Iris pigment epithelial cell (primary cell): ENCODE measurements at places on chromosomes 4 and X.
A peak's percentile ranks its signal among the peaks of the same experiment; 100 is the strongest.

DNA sequence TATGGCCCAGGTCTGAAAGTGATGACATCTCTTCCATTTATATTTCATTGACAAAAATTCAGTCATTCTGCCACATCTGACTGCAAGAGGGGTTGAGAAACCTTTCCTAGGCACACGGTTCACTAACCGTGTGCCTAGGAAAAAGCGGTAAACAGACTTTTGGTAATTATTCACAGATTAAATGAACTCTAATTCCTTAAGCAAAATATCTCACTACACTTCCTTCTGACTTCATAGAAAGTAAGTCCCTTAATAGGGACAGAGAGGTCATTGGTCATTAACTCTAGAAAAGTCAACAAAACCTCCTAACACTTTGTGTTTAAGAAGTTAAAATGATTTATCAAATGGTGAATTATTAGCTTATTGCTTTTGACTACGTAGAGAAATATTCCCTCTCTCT, 205.1 kb downstream of the PDHA2 start:
- no peak for DNase-seq

GRCh38 chrX:153774576-153775292, 6.1 kb upstream of the SRPK3 start:
- DNase-seq, result no peak

- DNase-seq, result no peak
Measured at GRCh38 chr4:79016878-79017277, 77.6 kb upstream of the PAQR3 start.

GRCh38 chr4:41257257-41257901, 651 bp downstream of the UCHL1 start:
- DNase-seq, result peak; percentile 73

GRCh38 chr4:53633608-53634007, 42.3 kb upstream of the LNX1 start:
- peak; percentile 54 for DNase-seq

DNA sequence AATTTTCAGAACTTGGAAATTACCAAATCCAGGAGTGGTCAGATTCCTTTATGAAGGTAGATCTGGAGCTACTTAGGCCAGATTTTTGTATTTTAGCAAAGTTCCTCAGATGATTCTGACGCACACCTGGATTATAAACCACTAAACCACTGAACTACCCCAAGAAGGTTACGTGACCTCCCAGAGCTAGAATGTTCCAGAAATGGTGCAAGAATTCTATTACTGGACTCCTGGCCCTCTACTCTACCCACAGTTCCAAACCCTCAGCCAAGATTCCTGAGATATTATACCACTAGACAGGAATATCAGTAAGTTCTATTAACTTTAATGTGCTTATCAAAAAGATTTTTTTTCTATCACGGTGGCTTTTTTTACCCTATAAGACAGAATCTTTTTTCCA, 67.1 kb downstream of the ABCG2 start:
- DNase-seq, result no peak

- no peak for DNase-seq
Measured at GRCh38 chrX:116618546-116618945, 155.8 kb upstream of the CT83 start.

DNA sequence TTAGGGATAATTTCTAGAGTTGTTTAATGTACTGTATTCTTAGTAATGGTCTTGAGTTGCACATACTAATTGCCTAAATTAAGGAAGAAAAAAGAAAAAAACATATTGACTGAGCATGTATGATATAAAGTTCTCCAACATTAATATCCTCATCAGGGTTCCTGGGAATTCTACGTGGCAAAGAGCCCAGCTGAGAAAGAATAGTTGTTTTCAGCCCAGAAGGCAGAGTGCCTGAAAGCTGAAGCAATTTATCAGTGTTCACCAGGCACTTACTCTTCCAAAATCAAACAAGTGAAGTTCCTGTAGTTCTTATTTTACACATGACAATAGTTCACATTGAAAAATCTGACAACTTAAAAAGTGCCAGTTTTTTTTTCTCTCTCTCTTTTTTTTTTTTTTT, 27.7 kb downstream of the YIPF7 start:
- no peak for DNase-seq

DNA sequence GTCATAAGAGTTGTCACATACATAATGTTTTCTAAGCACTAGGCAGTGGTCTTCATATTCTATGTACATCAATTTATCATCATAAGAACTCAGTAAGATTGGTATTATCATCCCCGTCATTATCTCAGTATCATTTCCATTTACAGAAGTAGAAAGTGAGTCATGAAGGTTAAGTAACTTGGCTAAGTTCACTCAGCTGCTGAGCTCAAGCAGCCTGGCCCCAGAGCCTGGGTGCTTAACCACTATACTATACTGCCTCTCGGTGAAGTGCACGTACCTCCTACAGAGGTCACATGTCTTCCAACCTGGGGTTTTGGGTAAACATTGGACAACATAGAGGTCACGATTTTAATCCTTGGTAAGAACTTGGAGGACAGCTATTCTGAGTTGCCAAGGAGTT, 161.5 kb upstream of the GATB start:
- DNase-seq, result peak; percentile 11

DNA sequence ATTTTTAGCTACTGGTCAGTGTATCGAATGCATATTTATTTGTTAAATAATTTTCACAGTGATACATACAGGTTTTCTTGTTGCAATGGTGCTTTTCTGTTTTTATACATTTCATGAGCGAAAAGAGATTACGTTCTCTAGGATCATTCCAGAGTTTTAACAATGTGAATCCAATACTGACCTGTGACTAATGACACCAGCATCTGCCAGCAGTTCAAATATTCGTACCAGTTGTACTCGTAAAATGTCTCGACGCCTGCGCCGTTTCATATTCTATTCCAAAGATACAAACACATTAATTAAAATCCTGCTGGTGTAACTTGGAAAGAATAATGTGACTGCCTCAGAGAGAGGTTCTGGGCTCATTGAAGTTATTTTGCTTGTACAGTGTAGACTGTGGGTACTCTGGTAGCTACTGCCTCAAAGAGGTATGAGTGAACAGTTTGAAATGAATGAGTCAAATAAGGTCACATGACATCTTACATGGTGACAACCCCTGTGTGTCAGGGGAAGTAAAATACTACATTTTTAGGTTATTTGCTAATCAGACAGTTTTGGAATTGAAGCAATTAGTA, 80.7 kb downstream of the ZAR1 start:
- peak; percentile 74 for DNase-seq

DNA sequence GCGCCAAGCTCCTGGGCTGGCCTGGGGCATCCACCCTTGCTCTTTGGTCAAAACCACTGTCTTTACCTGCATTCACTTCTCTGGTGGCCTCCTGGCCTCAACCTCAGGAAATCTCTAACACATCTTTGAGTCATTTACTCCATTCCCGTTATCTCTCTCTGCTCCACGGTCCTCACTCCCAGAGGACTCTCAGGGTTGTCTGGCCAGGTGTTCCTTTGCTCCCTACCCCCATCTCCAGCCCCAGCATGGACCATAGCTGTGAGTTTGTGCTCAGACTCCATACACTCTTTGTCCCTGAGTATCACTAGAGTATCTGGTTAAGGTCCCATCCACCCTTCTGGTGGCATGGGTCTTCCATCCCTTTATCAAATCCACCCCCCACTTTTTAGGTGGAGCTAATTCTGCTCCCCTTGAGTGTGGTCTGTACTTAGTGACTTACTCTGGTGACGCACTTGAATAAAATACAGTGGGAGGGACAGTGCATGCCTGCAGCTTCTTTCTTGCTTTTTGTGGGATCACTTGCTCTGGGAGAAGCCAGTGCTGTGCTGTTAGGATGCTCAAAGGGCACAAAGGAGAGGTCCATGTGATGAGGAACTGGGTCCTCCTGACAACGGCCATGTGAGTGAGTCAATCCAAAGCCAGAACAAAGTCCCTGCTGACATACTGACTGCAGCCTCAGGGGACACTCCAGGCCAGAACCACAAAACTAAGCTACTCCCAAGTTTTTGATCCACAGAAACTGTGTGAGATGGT, 44.3 kb downstream of the IGFBP7 start:
- DNase-seq, result no peak

DNA sequence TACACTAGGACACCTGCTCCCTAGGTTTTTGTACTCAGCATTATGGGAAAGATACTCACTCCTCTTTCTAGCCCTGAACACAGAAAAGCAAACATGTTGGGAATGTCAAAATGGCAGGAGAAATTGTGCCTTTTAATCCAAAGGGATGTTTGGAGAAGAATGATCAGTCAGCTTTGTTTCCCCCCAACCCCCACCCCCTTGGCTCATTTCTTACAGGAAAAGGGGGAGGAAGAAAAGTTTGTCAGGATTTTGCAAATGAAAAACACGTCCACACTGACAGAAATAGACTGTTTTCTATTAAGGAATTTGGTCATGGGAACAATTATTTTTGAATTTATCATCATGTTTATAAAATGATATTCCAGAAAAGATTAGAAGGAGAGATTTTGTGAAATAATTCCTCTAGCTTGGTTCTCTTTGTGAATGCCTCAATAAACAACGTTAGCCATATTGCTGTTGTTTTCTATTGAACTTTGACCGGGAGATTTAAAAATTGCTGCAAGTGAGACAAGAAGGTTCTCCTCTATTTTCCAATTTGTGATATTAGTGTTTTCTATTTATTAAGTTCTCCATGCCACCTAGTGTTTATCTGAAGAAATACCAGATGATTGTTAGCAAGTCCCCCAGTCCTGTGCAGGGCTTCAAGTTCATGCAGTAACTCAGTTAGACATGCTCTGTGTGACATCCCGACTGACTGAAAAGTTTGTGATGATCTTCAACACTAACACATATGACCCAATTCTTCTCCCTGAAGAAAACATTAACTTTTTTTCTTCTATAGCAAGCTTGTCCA, 31.3 kb upstream of the TFDP3 start:
- DNase-seq, result peak; percentile 14

DNA sequence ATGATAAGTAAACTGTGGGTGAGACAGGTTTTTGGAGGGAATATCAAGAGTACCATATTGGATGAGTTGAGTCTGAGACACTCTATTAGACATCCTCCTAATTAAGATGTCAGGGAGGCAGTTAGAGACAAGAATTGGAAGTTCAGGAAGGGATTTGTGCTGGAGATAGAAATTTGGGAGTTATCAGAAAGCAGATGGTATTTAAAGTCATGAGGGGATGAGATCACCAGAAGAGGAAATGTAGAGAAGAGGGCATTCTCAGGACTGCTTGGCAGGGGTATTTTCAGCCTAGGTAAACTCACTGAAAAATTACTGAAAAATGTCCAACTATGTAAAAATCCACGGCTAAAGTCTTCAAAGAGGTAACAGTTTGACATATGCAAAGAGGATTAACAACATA, 161.6 kb upstream of the PGRMC2 start:
- DNase-seq, result no peak

- no peak for DNase-seq
Measured at GRCh38 chr4:53061091-53061850, 199.2 kb downstream of the RASL11B start.

- no peak for DNase-seq
Measured at GRCh38 chr4:16416601-16417000, 190.3 kb upstream of the TAPT1 start.

DNA sequence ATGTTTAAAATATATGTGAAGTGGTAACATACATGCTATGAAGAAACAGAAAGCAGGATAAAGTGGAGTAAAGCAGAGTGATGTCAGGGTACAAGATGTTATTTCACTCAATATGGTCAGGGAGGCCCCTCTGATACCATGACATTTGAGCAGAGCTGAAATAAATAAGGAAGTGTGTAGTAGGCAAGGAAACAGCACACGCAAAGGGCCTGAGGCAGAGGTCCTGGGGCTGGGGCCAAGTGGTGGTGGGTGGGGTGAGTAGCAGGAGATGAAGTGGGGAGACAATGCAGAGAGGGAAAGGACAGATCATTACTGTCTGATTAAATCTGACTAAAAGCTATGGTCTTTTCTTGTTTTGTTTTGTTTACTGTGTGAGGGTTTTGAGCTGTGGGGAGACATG, 61.1 kb downstream of the FAM13A start:
- no peak for DNase-seq

- no peak for DNase-seq
Measured at GRCh38 chr4:58368221-58368620, 1258.0 kb upstream of the IGFBP7 start.

- no peak for DNase-seq
Measured at GRCh38 chrX:20685652-20686051, 418.9 kb upstream of the RPS6KA3 start.

DNA sequence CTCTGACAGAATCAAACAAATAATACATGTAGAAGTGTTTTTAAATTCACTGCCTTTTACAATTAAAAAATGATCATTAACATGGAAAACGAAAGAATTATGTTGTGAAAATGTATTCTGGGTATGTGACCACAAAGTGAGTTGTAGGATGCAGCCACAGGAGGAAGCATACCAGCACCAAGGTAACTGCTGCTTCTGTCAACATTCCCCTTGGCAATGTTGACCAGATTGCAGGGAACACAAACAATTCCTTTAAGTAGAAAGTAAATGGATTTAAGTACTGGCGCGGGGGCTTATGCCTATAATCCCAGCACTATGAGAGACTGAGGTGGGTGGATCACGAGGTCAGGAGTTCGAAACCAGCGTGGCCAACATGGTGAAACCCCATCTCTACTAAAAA, 1877.9 kb upstream of the PCDH7 start:
- DNase-seq, result no peak

- DNase-seq, result no peak
Measured at GRCh38 chr4:8730159-8730558, 137.6 kb downstream of the CPZ start.

GRCh38 chrX:5876984-5877596, 351.6 kb downstream of the NLGN4X start:
- no peak for DNase-seq

- no peak for DNase-seq
Measured at GRCh38 chr4:113050837-113051236, 1.4 kb downstream of the ANK2 start.

DNA sequence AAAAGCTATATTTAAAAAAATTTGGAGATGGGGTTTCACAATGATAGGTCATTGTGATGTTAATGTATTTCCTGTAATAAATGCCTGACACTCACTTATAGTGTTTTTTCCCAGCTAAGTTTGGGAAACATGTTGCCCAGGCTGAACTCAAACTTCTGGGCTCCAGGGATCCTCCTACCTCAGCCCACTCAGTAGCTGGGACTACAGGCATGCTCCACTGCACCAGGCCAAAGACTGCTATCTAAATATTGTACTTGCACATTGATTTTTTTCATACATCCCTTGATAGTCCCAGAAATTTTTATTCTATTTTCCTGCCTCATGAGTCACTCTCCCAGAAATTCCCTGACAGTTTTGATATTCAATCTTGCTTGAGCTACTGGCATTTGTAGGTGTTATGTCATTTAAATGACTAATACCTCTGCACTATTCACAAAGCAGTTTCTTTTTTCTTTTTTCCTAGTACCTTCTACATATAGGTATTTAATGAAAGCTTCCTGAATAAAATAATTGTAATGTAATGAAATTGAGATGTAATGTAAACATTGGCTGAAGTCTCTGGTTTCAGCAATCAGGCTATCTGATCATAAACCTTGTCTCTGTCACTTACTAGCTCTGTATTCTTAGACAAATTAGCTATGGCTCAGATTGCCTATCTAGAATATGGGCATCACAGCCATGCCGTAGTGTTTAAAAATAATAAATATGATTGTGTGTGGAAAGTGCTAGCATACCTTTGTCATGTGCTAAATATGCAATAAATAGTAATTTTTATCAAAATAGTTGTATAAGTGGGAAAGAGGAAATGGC, 1973.0 kb upstream of the AGA start:
- DNase-seq, result peak; percentile 5
